NCI-H2171 (cell line): ENCODE measurements at places on chromosomes 3 and 15.

- no peak for DNase-seq
Observed at GRCh38 chr3:189204937-189205336, 33.2 kb downstream of the TPRG1 start.

DNA sequence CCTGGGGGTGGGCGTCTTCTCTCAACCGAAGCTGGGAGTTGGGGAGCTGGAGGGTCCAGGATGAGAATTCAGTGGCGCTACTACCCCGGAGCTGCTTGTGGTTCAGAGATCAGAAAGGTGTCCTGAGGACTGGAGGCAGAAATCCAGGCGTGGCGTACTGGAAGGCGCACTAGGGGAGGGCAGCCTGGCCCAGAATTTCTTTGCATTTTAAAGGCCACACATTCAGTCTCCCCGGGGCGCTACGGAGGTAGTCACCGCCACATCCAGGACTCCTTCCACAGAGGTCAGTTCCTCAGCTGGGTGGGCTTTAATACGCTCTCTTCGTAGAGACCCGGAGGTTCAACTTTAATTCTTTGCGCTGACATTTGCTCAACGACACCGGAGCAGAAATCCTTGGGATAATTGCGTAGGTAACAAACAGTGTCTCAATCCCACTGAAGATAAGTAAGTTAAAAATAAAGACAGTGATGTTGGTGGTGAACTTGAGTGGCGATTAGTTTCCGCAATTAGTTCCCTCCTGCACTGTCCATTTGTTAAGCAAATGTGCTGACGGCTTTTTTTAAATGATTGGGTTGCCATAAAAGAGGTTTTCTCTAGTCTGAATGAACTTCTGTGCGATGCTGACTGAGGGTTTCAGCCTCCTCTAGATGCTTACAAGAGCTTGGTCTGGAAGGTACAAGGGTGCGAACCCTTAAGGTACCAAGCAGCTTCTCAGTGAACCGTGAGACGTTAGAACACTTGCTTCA, 535 bp downstream of the MCTP2 start:
- DNase-seq = no peak

DNA sequence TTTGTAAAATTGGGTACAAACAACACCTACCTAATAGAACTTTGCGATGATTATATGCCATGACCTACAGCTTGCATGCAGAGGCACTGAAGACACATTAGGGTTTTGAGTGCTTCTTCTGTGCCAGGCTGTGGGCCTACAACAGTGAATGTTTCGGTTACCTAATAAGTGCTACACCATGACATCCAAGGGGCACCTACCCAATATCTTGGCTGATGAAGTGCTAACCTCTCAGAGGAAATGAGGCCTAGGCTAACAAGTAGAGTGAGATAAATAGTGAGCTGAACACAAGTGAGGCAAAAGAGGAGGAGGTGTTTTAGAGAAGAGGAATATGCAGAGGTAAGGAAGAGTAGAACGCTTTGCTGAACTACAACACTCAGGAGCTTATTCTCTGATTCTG, 12.2 kb upstream of the RASGRP1 start:
- no peak for DNase-seq

DNA sequence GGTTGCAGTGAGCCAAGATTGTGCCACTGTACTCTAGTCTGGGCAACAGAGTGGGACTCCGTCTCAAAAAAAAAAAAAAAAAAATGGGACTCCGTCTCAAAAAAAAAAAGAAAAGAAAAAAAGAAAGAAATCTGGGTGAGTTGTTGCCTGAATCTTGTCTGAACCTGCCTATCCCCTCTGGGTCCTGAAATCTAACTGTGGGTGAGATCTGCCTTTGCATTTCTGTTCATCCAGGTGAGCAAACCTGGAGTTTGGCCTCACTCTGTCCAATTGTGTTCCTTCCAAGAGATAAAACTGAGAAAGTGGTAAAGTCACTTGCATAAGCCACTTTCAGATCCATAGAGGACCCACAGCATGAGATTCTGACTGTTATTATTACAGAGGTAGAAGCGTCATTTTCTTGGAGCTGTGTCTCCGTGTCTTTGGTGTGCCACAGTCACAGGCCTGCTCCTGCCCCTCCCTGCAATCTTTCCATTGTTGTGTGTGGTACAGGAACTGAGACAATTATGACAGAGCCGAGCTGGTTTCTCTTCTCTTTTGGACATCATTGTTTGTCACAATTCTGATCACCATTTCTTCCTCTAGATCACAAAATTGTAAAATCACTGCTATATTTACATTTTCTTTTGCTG, 235.9 kb downstream of the LPP start:
- DNase-seq = no peak

DNA sequence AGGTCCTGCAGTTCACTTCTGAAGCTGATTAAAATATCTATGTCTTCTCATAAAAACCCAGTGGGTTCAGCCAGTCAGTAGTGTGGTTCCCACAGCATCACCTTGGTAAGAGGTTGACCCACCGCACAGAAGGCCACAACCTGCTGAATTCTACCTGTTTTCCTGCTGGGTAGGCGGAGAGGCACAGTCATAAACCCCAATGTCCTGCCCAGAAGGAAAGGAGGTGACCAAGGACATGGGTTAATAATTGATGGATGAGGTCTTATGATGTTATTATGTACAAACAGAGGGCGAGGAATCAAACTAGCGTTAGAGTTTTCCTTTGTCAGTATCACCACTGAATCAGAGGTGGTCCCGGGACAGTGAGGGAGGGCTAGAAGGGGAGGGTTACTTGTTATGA, 27.8 kb downstream of the CA12 start:
- DNase-seq = no peak

- no peak for DNase-seq
Observed at GRCh38 chr15:88645171-88646087, 6.6 kb downstream of the ISG20 start.

- no peak for DNase-seq
Observed at GRCh38 chr15:42085721-42086120, 8.6 kb downstream of the PLA2G4D start.

- no peak for DNase-seq
Observed at GRCh38 chr3:129657261-129658046, 51.0 kb upstream of the PLXND1 start.

DNA sequence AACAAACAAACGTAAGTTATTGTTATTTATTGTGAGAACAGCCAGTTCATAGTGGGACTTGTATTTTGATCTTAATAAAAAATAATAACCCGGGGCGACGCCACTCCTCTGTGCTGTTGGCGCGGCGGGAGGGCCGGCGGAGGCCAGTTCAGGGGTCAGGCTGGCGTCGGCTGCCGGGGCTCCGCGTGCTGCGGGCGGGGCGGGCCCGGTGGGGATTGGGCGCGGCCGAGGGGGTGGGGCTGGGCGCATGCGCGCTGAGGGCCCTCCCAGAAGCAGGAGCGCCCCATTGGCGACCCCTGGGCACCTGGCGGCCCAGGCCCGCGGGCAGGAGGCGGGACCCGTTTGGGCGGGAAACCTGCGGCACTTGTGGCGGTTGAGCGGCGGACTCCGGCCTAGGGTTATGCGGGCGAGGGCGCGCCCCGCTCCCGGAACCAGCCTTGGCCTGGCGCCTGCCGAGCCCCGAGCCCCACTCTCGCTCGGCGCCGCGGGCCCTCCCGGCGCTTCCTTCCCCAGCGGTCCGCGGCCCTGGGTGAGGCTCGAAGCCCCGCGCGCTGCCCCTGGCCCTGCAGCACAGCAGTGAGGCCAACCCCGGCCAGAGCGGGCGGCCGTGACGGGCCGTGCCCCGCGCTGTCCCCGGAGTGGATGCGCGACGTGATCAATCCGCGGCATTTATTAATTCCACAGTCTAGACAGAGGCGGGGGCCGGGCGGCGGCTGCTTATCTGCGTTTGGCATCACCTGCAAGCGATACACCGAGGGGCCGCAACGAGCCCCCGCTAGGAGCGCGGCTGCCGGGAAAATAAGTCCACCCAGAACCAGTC, 6.0 kb downstream of the ISL2 start:
- DNase-seq = no peak

GRCh38 chr3:187261541-187261969, 30.0 kb downstream of the MASP1 start:
- DNase-seq = no peak

DNA sequence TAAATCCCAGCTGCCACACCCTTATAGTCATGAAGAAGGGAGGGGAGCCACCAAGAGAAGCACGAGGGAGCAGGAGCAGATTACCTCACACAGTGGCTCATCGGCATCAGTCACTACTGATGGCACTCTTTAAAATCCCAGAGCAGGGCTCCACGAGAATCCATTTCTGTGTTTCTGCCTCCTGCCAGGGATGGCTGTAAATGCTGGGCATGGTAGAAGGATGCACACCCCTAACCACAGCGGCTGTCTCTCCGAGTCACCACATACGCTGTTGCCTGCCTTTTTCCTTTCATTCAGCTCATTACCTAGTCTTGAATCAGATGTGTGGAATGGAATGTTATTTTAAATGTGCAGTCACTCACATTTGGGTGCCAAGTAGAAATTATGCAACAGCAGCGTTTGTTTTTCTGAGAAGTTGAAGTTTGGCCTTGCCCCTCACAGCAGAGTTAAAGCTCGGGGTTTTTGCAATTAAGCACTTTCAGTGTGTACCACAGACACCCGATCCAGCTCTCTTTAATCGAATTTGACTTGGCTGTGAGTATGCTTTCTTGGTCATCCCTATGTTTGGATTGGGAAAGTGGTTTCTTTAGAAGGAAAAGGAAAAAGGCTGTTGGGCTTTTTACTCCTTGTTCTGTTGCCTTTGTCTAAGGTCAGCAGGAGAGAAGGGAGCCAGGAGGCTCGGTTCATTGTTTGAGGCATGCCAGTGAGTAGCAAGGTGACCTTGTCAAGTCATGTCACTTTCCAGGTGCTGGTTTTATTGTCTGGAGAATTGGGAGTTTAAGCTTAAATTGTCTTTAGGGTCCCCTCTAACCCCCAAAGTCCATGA, 284.2 kb upstream of the TPM1 start:
- DNase-seq = no peak

DNA sequence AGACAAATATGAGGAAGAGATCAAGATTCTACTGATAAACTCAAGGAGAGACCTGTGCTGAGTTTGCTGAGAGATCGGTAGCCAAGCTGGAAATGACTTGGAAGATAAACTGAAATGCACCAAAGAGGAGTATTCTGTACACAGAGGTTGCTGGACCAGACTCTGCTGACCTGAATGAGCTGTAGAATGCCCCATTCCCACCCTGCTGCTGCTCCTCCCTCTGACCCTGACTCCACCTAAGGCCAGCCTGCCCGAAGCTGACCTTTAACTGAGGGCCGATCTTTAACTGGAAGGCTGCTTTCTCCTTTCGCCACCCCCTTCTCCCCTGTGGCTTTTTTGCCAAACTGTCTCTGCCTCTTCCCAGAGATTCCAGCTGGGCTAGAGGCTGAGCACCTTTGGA, 34.6 kb downstream of the CDIN1 start:
- DNase-seq = no peak

DNA sequence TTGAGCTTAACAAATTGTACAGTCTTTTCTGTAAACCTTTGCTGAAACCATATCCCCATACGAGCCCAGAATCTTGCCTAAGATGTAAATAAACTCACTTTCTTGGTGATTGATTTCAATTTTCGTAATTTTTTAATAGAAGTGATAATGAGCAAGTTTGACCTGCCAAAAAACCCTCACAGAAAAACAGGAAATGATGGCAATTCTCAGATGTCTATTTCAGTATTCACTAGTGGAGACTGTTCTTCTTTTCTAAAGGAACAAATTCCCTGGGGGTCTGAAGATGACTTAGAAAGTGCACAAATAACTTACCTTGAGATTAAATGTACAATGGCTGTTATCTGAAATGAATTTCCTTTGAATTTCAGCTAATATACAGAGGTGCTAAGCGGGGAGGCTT, 116.5 kb upstream of the CMC1 start:
- no peak for DNase-seq

DNA sequence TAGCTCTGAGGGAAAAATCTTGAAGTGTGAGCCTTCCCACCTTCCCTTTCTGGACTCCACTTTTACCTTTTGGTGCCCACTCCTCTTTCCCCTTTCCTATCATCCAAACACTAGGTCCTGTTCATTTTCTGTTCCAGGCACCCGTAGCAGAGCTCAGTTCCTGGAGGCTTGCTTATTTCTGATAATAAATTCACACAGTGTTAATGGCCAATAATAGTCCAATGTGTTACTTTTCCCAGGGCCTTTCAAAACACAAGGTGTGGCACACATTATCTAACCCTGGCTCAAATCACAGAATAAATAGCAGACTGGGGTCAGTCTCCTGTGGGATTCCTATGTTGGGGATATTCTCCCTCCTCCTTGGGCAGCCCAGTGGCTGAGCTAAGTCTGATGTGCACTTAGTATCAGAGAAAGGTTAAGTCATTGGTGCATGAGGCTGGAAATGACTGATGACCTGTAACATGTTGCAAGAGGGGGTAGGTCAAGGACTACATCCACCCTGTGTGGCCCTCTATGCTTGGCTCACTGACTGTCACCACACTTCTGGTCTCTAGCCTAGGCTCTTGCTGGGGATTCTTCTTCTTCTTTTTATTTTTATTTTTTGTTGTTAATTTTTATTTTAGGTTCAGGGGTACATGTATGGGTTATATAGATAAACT, 43.7 kb upstream of the ROPN1 start:
- no peak for DNase-seq

GRCh38 chr3:12237076-12237475, 51.8 kb upstream of the PPARG start:
- no peak for DNase-seq

DNA sequence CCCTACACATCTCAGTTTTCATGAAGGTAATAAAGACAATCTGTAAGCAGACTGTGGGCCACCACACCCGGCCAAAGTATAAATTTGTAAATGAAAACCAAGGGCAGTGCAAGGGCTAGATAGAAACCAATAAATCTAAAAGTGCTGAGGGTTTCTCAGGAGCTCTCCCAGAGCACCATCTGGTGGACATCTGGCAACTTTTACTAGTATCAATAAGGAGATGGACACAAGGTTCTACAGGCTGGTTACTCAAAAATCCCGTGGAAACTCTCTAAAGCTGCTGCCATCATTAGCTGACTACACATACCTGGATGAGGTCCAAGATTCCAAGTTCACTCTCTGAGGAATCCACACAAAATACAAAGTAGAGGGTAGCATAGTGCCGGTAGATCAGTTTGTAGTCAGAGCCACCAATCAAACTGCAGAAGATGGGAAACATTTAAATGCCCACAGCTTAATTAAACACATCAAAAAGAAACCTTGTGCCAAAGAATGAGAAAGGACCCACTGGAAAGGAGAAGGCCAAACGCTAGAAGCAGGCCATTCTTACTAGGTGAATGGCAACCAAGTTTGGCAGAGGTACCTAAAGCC, 5.5 kb downstream of the AP3S2 start:
- DNase-seq = no peak

DNA sequence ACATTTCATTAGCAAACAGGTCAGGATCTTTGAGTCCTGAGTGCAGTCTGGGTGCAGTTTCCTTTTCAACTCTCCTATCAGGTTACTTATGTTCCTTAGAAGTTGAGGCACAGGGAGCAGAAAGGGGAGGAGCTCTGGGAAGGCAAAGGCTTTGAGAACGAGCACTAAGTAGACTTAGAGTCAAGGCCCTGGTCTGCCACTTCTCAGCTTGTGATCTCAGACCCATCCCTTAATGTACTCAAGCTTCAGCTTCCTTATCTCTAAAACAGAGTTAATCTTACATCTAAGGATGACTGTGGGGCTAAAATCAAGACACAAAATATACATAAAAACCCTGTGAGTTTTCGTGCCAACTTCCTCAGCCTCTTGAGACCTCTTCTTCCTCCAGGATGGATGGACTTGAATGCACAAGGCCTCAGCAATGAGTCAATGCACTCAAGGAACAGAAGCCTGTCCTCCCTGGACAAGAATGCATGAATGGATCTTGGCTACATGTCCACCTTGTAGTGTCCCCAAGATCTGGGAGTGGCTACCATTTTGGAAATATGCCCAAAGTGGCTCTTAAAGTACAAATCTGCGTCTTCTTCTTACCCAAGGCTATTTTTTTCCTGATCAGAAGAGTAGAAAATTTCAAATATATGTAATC, 105.1 kb downstream of the WDR76 start:
- DNase-seq = no peak

GRCh38 chr15:66006986-66007385, 137.7 kb downstream of the RAB11A start:
- DNase-seq = no peak
